NCI-H1436 treated with DMSO at 0.1 percent for 48 hours (cell line): ENCODE measurements at places on chromosomes 2 and 18.

- DNase-seq = no peak
Observed at GRCh38 chr2:196136151-196136550, 35.2 kb downstream of the STK17B start.

- DNase-seq = no peak
Observed at GRCh38 chr2:57444752-57445430, 601.7 kb upstream of the VRK2 start.

DNA sequence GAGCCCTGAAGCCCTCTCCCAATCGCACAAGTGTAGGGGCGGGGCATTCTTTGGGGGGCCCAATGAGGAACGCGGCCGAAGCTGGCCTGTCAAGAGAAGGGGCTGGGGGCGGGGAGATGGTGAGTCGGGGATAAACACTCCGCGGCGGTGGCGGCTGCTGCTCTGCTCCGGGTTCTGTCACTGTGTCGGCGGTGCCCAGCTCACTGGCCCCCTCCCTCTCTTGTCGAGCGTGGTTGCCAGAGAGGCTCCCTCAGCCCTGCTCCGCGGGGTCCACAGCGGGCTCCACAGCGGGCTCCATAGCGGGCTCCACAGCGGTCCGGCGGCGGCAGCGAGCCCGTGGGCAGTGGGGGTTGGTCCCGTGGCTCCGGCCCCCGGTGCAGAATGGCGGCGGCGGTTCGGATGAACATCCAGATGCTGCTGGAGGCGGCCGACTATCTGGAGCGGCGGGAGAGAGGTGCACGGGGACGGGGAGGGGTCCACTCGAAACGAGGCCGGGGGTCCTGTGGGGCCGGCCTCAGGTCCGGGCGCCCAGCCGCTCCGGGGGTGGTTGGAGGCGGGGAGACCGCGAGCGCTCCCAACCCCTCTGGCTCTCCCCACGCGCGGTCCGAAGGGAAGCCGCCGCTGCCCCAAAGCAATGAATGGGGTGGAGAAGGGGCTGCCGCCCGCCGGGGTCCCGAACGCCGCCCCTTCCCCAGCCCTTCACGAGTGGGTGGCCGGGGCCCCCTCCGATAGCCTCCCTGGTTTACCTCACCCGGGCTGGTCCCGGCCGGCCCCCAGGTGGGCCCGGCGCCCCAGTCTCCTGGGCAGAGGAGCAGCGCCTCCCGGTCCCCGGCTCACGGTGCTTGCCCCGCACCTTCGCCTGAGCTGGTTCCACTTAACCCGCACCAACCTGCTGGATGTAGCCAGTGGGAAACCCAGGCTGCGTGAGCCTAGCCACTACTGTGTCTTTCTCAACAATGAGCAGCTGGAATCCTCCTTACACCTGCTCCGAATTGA is at the start of gene MXD1:
TSS of gene MXD1 (plus strand) at position 160 of the 996 bp plus-strand sequence. CDS start at position 382, 222 bp downstream.
- no peak for DNase-seq

- DNase-seq = no peak
Observed at GRCh38 chr2:239873656-239874635, 151.2 kb downstream of the NDUFA10 start.

- no peak for DNase-seq
Observed at GRCh38 chr2:179584760-179585159, 276.7 kb downstream of the ZNF385B start.

- no peak for DNase-seq
Observed at GRCh38 chr18:70234667-70235459, 29.4 kb upstream of the RTTN start.

DNA sequence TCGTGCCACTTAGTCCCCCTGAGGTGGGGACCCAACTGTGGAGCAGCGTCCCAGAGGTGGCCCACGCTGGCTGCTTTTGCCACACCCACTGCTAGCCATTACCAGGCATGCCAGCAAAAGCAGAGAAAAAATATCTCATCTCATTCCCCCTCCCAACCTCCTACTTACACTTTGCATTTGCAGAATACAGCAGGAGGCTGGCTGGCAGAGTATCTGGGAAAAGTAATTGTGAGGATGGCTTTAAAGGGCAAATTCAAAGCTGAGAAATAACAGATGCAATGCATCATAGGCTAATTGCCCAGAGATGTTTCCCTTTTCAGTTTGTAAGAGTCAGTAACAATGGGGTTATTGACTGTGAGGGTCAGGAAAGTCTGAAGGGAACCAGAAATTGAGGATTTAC is 438.1 kb upstream of the DSEL start:
- no peak for DNase-seq

DNA sequence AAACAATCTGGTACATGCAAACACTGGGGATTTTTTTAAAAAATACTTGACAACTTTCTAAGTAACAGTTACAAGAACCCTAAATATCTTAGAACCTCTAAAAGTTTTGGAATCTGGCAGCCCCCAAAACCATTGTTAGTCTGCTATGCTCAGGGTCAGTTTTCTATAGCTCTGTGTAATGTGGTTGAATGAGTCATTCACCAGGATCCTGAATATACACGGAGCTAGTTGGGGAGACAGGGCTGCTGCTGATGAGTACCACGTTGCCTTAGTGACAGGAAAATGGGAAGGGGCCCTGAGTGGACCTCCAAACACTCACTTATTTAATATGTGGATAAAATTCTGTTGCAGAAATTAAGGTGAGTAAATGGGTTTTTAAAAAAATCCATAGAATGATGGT is 36.9 kb upstream of the TANC1 start:
- DNase-seq = no peak

DNA sequence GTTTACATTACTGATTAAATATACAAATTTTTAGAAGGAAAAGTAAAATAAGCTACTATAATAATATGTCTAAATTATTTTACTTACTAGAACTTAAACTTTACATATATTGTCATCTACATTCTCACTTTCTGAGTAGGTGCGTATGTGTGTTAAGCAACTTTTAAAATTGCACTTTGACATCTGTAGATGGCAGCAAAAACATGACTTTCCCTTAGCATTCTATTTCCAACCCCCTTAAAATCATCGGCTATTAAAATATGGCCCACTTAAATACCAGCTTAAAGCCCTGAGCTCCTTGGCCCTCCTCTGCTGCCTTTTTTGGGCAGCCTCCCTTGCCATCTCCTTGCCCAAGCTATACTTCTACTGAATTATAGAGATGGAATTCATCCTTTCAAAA is 78.0 kb downstream of the UPP2 start:
- no peak for DNase-seq

- no peak for DNase-seq
Observed at GRCh38 chr2:189522435-189523151, 58.0 kb downstream of the SLC40A1 start.

GRCh38 chr2:46591562-46591961 is 112.2 kb downstream of the TMEM247 start:
- DNase-seq = no peak

DNA sequence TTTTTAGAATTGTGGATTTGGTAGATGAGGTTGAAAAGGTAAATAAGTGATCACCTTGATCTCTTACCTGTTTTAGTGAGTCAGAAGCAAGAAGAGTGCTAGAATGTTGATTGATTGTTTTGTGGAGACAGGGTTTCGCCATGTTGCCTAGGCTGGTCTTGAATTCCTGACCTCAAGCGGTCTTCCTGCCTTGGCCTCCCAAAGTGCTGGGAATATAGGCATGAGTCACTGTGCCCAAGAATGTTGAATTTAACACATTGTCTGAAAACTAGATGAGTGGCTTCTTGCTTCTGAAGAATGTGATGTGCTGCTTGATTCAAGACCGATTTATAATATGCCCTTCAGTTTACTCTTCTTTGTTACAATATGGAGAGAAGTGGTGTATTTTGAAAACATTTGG is 121.3 kb downstream of the FMNL2 start:
- no peak for DNase-seq

DNA sequence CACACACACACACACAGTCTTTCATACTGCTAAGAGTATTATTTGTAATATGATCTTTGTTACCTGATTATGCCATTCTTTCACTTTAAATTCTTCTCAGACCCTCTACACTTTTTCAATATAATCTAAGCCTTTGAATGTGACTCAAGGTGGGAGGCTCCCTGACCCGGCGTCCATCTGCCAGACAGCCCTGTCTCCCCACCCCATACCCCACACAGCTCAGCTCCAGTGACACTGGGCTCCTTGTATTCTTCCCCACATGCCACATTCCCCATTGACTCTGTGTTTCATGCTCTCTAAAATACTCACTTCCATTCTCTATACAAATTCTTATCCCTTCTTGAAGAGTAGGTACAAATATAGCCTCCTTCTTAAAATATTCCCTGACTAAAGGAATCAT is 442.2 kb downstream of the TGIF1 start:
- DNase-seq = no peak

DNA sequence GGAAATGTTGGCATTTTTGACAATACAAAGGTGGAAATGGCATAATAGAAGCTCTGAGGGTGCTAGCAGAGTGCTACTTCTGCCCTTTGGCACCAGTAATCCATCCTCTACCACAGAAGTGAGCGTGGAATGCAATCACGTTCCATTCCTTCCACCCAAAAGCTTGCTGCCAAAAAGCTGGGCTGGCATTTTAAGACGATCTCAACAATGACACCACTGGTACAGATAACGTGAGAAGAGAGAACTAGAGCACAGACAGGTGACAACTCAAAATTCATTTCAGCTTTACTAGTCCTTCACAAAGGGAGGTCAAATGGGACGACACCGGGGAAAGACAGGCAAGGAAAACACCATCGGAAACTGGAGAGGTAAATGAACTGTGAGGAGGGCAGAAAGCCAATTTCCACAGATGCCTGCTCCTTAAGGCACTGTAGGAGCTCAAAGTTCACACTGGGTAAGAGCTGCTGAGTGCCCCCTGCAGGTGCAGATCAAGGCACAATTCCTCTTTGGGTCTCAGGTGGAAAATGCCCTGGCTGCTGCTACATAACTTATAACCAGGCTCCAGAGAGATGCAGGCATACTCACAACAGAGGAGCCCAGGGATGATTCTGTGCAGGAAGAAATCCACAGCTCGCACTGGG is 50.7 kb upstream of the RNU4ATAC start:
- DNase-seq = no peak

- no peak for DNase-seq
Observed at GRCh38 chr2:151114874-151115273, 146.8 kb downstream of the RBM43 start.

GRCh38 chr18:3066341-3067110 is 53.6 kb upstream of the LPIN2 start:
- DNase-seq = no peak

DNA sequence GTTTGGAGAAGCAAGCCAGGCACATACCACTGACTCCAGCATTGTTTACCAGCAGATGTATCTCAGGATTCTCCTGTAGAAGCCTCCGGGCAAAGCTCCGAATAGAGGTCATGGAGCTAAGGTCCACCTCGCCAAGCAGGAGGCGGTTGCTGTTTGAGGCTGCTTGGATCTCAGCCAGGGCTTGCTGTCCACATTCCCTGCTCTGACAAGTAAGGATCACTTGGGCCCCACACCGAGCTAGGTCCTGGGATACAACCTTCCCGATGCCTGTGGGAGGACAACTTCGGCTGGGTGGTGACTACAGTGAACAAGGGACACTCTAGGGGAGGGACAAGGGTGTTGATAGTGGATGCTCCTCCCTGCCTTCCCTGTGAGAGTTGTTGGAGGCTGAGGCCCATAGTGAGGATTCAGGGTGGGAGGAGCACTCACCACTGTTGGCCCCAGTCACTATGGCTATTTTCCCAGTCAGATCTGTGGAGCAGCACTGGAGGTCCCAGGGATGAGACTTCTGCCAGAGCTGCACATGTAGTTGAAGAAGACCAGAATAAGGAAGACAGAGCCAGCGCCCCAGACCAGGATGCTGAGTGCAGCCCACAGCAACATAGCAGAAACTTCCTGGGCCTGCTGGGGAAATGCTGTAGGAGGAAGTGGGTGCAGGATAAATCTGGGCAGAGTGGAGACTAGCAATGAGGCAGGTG is 8.3 kb downstream of the C2orf81 start:
- DNase-seq = no peak

DNA sequence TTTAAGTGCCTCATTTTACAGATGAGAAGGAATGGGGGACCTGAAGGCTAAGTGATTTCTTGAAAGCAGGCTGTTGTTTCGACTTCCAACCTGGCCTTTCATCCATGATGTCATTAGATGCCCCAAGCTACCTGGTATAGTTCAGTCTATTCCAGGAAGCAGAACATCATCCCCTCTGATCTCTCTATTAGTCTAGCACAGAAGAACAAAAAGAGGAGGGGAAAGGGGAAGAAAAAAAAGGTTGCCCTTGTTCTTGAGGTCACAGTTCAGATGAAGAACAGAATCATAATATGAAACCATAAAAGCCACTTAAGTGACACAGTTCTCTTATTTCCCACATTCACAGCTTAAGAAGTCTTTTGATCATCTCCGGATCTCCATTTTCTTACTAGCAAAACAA is 386.2 kb upstream of the HNRNPA3 start:
- DNase-seq = no peak

DNA sequence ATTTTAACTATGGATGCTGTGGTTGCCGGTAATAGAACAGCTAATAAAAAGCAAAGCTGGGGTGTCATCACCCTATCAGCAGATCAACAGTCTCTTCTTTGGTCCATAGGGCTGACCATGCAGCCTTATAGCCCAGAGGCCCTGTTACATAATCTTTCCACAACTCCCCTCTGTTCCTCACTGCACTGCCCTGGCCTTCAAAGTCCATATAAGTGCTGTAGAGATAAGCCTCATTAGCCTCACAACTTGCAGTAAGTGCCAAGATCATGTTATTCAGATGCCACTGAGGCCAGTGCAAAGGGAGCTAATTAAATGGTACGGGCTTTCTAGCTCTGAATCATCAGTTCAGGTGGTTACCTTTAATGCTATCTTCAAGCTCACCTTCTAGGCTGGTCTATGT is 89.7 kb upstream of the CXCR4 start:
- DNase-seq = no peak

GRCh38 chr2:167140767-167141166 is 252.5 kb downstream of the XIRP2 start:
- DNase-seq = no peak

- no peak for DNase-seq
Observed at GRCh38 chr2:23239374-23239773, 145.6 kb upstream of the KLHL29 start.

DNA sequence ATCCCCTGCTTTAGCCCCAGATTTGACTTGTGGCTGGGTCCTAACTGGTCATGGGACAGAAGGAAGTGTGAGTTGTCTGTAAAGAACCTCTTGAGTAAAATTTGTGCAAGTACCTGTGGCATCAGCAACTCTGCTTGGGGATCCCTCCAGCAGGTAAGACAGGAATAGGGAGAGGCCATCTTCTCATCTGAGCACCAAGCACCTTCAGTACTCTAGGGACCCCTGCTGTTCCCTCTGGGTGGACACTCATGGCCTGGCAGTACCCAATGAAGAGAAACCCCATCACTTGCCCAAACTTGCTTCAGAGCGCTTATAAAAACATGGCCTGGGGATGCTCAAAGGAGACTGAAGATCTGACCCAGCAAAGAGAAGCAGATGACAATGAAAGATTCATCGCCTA is 297.8 kb downstream of the SP3 start:
- no peak for DNase-seq

DNA sequence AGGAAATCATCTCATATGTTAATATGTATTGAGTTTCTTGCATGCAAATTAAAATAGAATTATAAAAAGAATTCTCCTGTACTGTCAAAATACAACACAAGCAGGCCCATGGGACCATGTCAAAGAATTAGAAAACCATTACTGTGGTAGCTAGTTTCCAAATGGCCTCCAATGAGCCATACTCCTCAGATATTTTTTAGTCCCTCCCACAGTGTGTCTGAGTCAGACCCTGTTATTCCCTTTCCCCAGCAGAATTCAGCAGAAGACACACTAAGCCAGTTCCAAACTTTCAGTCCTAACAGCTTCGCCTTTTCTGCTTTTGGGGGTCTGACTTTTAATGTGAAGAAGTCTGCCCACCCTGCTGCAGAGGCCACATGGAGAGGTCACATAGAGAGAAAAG is 86.7 kb downstream of the FIGN start:
- DNase-seq = no peak
